ENCODE measurements at places on chromosomes 1 and 21.
A peak's percentile ranks its signal among the peaks of the same experiment; 100 is the strongest.

DNA sequence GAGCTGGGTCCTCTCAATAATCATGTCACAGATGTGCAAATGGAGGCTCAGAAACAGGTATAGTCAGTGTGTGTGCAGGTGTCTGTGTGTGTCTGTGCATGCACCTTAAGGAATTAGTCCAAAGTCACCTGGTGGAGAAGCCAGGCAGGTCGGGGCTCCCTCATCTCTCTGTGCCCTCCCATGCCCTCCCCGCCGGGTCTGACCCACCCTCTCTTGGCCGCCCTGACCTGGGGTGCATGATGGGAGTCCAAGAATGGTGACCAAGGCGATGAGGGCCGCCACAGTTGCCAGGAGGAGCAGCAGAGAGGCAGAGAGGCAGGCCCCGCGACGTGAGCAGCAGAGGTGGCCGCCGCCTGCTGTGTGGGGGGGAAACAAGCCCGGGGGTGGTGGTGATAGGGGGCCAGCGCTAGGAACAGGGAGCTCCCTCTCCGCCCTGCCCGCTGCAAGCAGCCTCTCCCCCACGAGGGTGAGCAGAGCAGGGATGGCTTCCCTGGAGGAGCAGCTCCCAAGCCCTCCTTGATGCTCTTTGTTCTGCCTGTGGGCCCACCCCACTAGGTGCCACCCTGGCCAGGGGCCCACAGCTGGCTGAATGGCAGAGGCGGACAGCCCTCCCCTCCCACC lies 3.9 kb downstream of the LDLRAD1 start:
- no peak for DNase-seq

DNA sequence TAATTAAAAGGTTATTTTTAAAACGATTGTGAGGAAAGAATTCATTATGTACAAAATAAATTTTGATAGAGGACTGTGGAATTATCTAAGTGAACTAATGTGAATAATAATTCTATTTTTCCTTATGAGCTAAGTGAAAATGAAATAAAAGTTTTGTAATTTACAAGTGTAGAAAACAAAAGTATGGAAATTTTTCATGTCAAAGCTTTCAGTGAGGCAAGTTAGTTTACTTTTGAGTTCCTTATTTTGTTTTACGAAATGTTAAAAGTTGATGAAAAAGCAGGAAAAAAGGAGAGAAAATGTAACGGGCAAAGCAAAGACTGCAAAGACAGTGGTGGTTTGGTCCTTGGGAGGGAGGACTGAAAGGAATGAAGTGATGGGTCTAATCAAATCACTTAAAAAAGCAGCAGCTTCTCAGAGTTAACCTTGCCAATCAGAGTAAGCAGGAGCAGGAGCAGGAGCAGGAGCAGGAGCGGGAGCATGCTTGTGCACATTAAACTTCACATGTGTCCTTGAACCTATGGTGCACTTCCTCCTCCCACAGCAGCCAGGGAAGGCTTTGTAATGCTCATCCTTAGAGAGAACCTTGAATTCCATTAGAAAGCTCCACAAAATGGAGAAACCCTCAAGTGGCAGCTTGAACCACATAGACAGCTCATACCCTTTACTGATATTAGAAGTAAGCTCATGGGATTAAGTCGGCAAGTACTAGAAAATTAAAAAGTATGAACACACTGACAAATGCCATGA lies 133.4 kb downstream of the LHX4 start:
- no peak for DNase-seq

- DNase-seq = no peak
These were observed 94.8 kb downstream of the DAB1 start for GRCh38 chr1:57329001-57329527.

- DNase-seq = peak; percentile 2
These were observed 66.1 kb upstream of the RHOU start for GRCh38 chr1:228669242-228669585.

GRCh38 chr1:43282220-43283195 lies 2.9 kb downstream of the C1orf210 start:
- no peak for DNase-seq

- DNase-seq = peak; percentile 94
These were observed 62.4 kb upstream of the DIRAS3 start for GRCh38 chr1:68112835-68113243.

DNA sequence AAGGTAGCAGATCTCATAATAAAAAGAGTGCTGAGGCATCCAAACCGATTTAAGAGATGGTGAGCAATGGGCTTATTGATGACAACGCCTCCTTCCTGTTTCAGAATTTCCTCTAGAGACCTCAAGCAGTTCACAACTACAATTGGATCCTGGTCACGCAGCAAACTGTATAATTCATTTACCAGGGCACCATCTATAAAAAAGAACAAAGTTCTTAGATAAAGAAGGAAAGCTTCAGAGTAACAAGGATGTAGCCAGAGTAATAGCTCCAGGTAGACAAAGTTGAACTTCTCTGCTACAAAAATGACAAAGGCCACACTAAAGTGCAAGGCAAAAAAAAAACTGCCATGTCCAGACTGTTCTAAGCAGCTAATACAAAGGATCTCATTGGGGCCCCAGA lies 3.4 kb downstream of the AP4B1 start:
- DNase-seq = no peak

Measured in astrocyte (in vitro differentiated cells and primary cell).